ENCODE measurements at places on chromosomes 7 and 10.

DNA sequence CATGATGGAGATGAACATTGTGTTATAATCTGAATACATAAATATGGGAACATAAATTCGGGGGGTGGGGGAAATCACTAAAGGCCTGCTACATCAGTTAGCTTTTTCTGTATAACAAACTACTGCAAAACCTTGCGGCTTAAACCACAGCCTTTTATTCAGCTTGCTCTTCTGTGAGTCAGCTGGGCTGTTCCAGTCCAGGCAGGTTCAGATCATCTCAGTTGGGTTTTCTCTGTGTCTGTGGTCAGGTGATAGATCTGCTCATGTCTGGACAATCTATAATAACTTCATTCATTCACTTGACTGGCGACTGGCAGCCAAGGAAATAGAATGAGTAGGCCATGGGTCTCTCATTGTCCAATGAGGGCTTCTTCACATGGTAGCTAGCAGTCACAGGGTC, 23.5 kb downstream of the HTR7 start:
- DNase-seq = no peak

DNA sequence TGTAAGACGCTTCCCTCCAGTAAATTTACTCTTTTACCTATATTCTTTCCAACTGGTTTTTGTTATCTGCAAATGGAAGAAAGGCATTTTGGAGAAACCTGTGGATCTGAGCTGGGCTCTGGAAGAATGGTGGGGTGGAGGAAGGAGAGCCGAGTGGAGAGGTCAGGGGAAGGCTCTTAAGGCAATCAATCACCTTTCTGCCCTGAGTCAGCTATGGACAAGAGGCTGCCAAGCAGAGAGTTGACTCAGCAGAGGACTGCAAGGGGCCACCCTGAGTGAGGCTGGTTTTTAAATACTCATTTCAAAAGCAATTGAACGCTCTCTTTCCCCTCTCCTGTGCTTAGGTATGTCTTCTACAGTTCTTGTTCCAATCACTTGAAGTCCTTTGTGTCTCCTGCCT, 81.8 kb downstream of the SPAG6 start:
- DNase-seq = no peak

DNA sequence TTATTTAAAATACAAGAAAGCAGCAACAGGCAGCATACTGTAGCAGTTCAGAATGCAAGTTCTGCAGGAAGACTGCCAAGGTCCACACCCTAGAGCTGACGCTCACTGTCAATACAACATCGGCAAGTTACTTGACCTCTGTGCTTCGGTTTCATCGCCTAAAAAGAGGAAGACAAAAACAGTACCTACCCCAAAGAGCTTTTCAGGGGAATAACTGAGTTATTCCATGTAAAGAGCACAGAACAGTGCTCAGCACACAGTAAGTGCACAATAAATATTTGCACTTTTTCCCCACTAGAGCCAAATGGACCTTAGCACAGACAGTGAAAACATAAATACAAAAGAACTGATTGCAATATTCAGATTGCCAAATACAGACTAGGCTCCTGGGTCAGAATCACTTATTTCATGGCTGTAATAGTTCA, 88.6 kb downstream of the USP6NL start:
- no peak for DNase-seq

- no peak for DNase-seq
These were observed 380.3 kb upstream of the ADARB2 start for GRCh38 chr10:2117641-2118040.

Measured in SK-N-MC (cell line).